Neural crest cell (in vitro differentiated cells): ENCODE measurements at places on chromosomes 2 and 18. TPM values are rescaled to one million over a fixed set of nuclear protein-coding genes. Genes with fewer than 3 reads are reported as not detected.

DNA sequence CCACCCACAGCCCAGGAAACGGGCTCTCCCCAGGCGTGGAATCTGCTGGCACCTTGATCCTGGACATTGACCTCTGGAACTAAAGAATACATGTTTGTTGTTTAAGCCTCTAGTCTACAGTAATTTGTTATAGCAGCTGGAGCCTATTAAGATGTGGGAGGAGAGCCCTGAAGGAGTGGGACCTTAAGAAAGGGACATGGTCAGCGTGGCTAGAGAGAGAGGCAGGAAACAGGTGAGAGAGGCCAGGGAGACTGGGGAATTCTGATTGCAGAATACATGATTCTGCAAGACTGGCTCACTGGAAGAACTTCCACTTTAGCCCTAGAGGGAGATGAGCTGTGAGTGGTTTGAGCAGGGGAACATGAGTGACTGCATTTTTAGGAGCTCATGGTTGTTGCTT lies 83.2 kb downstream of the CD8B2 start:
- peaks cover 10% of the 10 kb centered on the region for H3K4me1 ChIP-seq
- no peak overlapping the region for H3K4me3 ChIP-seq
- peaks cover 22% of the 10 kb centered on the region for H3K27me3 ChIP-seq
- no peak overlapping the region for H3K27ac ChIP-seq
- no peak for DNase-seq
- no peaks in the 10 kb centered on the region for H3K36me3 ChIP-seq

- H3K4me1 ChIP-seq: no peaks in the 10 kb centered on the region
- no peaks in the 10 kb centered on the region for H3K27me3 ChIP-seq
- no peak for DNase-seq
- no peak overlapping the region for H3K4me3 ChIP-seq
- no peaks in the 10 kb centered on the region for H3K36me3 ChIP-seq
Observed at GRCh38 chr2:129164220-129164949, 815.1 kb upstream of the RAB6C start.

DNA sequence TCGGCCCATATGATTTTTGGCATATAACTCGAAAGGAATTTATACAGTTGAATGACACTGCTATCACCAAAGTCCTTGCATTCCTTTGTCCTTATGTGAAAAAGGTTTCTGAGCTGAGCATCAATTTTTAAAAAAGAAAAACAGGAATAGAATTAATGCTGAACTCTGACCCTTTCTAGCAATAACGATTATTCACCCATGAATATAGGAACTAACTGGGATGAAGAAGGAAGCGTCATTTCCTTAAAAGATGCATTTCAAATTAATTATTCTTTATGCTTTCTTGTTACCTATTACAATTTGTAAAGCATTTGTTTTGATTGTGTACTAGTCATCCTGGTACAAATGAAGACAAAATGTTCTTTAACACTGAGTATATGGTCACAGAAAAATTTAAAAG lies 19.3 kb downstream of the TMEM247 start:
- H3K27me3 ChIP-seq: peaks cover 16% of the 10 kb centered on the region
- H3K36me3 ChIP-seq: no peaks in the 10 kb centered on the region
- peak overlapping the region; percentile 88 for H3K4me3 ChIP-seq
- no peak for DNase-seq
- H3K4me1 ChIP-seq: peaks cover 53% of the 10 kb centered on the region

DNA sequence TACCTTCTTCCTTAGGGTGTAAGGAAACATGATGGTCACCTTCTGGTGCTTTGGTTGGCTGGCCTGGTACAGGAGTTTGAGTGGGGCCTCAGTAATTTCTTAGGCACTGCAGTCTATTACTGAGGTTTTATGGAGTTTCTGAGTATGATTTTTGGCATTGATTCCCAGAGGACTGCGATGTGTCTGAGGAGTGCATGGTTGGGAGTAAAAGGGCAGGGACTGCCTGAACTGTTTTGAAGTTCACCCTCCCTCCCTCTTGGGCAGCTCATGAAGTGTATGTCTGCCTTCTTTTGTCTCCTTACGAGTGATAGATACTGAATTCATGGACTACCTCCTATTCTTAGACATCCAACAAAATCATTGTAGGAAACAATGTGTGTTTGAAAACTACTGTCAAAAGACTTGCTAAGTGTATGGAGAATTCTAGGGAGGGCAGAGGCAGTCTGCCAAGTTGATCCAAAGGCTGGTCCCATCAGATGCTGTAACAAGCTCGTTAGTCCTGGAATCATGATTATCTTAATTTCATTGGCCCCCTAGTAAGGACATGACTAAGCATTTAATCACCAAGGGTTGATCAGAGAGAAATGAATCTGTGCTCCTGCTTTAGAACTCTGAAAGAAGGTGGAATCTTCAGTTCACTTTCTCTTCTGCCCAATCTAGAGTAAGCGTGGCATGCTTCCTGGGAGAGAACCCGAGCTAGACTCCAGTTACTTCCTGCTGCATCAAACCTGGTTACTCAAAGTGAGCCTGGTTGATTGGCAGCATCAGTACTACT lies 26.5 kb downstream of the LYPD6B start:
- H3K27ac ChIP-seq: no peak overlapping the region
- no peak for DNase-seq
- no peaks in the 10 kb centered on the region for H3K36me3 ChIP-seq
- no peaks in the 10 kb centered on the region for H3K27me3 ChIP-seq
- no peak overlapping the region for H3K4me3 ChIP-seq

Gene NT5C1B
- total RNA-seq: not detected in 2 replicates

DNA sequence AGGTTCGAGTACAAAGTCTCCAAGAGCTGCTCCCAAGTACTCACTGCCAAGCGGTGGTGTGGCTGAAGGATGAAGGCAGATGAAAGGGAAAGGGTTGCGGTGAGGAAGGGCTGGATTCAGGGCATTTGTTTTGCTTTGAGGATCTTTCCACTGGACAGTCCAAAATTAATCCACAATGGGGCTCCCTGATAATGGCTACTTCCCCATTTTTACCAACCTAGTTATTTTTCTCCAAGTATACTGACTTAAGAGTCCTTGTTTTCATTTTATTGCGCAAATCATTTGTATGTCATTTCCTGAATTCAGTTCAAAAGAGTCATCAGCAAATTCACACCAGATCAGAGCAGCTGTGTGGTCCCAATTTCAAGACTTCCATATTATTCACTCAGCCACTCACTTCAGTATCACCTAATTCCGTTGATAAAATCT lies 464 bp upstream of the SESTD1 start:
- peak overlapping the region; percentile 75 for H3K4me3 ChIP-seq
- peak overlapping the region; percentile 69 for H3K27ac ChIP-seq
- DNase-seq: no peak

GRCh38 chr18:11495441-11495840 lies 114.0 kb upstream of the SLC35G4 start:
- H3K36me3 ChIP-seq: no peaks in the 10 kb centered on the region
- no peak for DNase-seq
- no peaks in the 10 kb centered on the region for H3K27me3 ChIP-seq
- H3K4me3 ChIP-seq: no peak overlapping the region
- no peak overlapping the region for H3K27ac ChIP-seq
- H3K4me1 ChIP-seq: peaks cover 41% of the 10 kb centered on the region

DNA sequence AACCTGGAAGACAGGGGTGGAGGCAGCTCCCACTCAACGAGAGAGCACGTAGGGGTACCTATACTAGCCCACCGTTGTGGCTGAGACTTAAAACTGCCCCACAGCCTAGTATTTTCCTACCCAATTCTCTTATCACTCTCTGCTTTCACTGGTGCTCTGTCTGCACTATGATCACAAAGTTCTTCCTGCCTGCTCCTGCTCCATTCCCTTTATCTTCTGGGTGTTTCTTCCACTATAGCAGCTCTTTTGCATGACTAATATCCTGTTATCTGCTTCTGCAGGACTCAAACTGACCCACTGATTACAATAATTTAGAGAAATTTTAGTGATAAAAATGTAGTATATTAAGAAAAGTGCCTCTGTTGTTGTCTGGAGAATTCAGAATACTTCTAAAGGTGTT lies 184.8 kb downstream of the LRP1B start:
- no peak overlapping the region for H3K27ac ChIP-seq
- H3K27me3 ChIP-seq: no peaks in the 10 kb centered on the region
- H3K36me3 ChIP-seq: no peaks in the 10 kb centered on the region
- no peaks in the 10 kb centered on the region for H3K4me1 ChIP-seq
- DNase-seq: no peak
- H3K4me3 ChIP-seq: no peak overlapping the region

DNA sequence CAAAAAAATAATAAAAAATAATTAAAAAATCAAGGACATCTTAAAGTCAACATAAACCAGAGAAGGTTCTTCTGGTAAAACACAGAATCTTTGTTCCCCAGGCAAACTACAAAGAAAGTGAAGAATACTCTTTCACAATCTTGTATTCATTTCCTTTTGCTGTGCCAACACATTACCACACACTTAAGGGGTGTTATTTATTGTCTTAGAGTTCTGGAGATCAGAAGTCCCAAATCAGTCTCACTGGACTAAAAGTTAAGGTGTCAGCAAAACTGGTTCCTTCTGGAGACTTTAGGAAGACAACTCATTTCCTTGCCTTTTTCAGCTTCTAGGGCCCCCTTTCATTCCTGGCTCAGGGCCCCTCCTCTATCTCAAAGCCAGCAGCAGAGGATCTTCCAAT lies 12.2 kb upstream of the CAB39 start:
- no peak overlapping the region for H3K4me3 ChIP-seq
- peaks cover 20% of the 10 kb centered on the region for H3K27me3 ChIP-seq
- no peak overlapping the region for H3K27ac ChIP-seq
- peaks cover 5% of the 10 kb centered on the region for H3K36me3 ChIP-seq
- no peak for DNase-seq
- no peaks in the 10 kb centered on the region for H3K4me1 ChIP-seq

Gene SLC5A7
- total RNA-seq: 2.7 and 3.0 TPM in 2 replicates

Gene ZBTB7C
- 0.45 and 0.61 TPM in 2 replicates for total RNA-seq

GRCh38 chr18:2223849-2224248 lies 347.5 kb downstream of the METTL4 start:
- no peak overlapping the region for H3K27ac ChIP-seq
- peak; percentile 18 for DNase-seq
- no peaks in the 10 kb centered on the region for H3K36me3 ChIP-seq
- peaks cover 10% of the 10 kb centered on the region for H3K4me1 ChIP-seq
- peaks cover 7% of the 10 kb centered on the region for H3K27me3 ChIP-seq

Gene CERKL
- 0.23 and 0.28 TPM in 2 replicates for total RNA-seq

DNA sequence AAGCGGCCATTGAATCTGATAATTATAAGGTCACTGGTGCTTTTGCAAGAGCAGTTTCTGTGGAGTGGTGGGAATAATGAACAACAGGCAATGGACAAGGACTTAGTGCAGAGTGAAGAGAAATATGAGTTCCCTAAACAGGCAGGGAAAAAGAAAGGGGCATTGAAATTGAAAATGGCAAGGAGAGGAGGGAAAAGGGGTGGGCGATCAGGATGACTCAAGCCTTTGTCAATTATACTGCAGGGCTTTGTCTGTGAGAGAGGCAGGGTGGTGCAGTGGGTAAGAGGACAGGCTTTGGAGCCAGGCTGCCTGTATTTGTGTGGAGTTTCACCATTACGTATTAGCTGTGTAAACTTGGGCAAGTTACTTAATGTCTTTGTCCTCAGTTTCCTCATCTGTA lies 29.5 kb upstream of the PAIP2B start:
- DNase-seq: peak; percentile 17
- peaks cover 2% of the 10 kb centered on the region for H3K27me3 ChIP-seq
- peak overlapping the region; percentile 81 for H3K27ac ChIP-seq

Gene SCN1A
- total RNA-seq: 7.7 and 8.6 TPM in 2 replicates

DNA sequence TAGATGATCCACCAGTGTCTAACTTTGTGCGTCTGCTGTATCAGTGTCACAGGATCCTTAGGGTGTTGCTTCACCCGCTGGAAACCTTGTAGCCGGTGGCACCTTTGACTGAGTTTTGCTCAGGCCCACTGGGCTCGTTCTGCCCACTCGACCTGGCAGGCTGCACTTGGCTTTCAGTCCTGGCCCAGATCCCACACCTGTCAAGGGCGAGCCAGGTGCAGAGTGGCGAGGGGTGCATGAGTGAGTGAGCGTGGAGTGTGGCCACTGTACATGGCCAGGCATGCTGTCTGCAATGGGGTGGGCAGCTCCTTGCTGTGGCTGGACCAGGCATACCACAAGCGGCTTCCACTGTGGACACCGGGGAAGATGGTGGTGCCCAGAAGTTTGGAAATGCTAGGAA lies 179.0 kb downstream of the FAM210A start:
- H3K36me3 ChIP-seq: no peaks in the 10 kb centered on the region
- no peak overlapping the region for H3K4me3 ChIP-seq
- H3K4me1 ChIP-seq: no peaks in the 10 kb centered on the region
- no peak for DNase-seq

Gene LYPD6B
- total RNA-seq: not detected in 2 replicates

DNA sequence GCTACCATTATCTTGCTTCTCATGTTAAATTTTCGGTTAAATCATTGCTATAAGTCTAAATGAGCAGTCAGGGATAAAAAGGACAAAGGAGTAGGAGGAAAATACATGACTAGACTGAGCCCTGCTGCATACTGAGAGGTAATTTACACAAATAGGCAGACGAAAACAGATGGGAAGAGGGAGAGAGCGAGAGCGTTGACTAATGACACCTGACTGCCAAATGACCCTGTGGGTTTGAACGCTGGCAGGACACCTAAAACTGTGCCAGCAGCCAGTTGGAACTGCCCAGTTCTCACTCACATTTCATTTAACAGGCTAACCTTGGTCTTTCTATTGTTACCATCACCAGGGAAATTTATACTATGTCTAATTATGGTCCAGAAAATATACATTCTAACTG lies 978.2 kb downstream of the CPS1 start:
- H3K27ac ChIP-seq: no peak overlapping the region
- no peak overlapping the region for H3K4me3 ChIP-seq
- peaks cover 9% of the 10 kb centered on the region for H3K36me3 ChIP-seq
- no peaks in the 10 kb centered on the region for H3K27me3 ChIP-seq
- H3K4me1 ChIP-seq: peaks cover 8% of the 10 kb centered on the region

Gene MOGAT1
- 0.30 TPM in 1 of 2 replicates, not detected in the other for total RNA-seq

Gene RAB17
- total RNA-seq: not detected in 2 replicates

GRCh38 chr2:112811276-112811831 lies 25.2 kb downstream of the IL1B start:
- peaks cover 42% of the 10 kb centered on the region for H3K4me1 ChIP-seq
- no peak overlapping the region for H3K4me3 ChIP-seq
- H3K27ac ChIP-seq: peak overlapping the region; percentile 88
- H3K36me3 ChIP-seq: peaks cover 9% of the 10 kb centered on the region

Gene ABCG8
- total RNA-seq: not detected in 2 replicates

Gene CAD
- 117 and 127 TPM in 2 replicates for total RNA-seq

Gene NR4A2
- 7.8 and 7.9 TPM in 2 replicates for total RNA-seq

GRCh38 chr2:181252262-181253148 lies 204.7 kb upstream of the ITGA4 start:
- DNase-seq: no peak
- H3K27ac ChIP-seq: no peak overlapping the region
- no peaks in the 10 kb centered on the region for H3K4me1 ChIP-seq
- H3K27me3 ChIP-seq: no peaks in the 10 kb centered on the region
